ENCODE measurements at places on chromosomes 12 and 14.

DNA sequence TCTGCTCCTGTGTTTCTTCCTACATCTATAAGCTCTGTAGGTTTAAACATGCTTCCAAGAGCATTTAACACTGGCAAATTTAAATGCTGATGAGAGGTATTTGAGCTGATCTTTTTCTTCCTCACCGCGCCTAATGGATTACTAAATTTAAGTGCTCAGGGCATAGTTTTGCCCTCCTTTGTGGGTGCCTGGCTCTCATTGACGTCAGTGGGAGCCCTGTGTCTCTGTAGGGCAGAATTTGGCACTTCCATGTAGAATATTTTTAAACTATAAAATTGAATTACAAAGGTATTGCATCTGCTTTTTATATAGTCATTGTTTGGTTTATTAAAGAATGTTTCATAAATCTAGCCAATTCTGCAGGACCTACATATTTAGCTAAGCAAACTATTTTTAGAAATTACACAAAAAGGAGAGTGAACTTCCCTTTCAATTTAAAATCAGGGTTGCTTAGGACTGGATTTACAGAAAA is 444.8 kb downstream of the AEBP2 start:
- DNase-seq, result no peak

DNA sequence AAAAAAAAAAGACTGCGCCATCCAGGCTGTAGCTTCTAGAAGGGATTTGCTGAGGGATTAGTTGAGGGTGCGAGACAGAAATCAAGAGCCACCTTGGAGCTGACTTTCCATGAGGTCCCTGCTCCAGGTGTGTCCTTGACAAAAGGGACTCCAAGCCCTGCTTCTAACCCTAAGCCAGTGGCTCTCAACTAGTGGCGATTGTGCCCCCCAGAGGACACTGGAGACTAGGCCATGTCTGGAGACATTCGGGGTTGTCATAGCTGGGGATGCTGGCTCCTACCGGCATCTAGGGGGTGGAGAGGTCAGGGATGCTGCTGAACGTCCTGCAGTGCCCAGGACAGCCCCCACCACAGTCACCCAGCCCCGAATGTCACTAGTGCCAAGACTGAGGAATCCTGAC is 40.6 kb downstream of the SPRING1 start:
- peak; percentile 13 for DNase-seq

GRCh38 chr12:29581631-29582030 is 84.1 kb upstream of the OVCH1 start:
- DNase-seq, result no peak

GRCh38 chr14:35349496-35350365 is 54.8 kb downstream of the NFKBIA start:
- peak; percentile 45 for DNase-seq

DNA sequence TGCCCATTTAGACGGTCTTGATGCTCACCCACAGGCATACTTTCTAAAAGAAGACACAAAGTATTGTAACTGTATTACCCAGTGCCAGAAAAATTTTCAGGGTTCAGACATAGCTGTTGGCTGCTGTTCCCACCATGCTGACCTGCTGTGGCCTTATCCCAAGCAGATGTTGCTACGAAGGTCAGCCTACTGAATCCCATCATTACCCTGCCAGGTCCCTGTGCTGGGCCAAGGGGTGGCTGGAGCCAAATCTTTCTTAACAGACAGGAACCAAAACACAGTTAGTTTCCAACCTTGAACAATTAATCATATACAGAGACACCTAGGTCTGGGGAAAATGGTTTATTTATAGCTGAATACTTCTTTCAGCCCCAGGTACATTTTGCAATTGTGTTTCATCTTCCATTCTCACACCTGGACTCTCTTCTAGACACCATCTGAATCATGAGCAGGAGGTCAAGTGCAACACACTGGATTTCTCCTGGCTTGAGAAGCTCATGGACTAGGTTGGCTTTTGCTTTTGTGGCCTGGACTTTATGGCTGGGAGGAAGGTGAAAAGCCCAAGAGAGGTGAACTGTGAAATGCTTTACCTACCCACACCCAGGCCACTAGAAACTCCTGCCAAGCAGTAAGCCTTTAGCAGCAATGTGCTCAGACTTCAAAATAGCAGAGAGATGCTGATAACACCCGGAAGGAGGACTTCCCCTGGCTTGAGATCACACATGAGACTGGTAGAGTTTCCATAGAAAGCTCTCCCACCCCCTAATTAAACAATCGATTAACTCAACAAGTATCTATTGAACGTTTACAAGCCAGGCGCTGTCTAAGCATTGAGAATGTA is 150.1 kb downstream of the SUDS3 start:
- DNase-seq, result no peak

- peak; percentile 64 for DNase-seq
Measured at GRCh38 chr12:123271001-123271668, 521 bp downstream of the CDK2AP1 start.

- DNase-seq, result no peak
Measured at GRCh38 chr12:86698641-86698980, 442.4 kb upstream of the MGAT4C start.

DNA sequence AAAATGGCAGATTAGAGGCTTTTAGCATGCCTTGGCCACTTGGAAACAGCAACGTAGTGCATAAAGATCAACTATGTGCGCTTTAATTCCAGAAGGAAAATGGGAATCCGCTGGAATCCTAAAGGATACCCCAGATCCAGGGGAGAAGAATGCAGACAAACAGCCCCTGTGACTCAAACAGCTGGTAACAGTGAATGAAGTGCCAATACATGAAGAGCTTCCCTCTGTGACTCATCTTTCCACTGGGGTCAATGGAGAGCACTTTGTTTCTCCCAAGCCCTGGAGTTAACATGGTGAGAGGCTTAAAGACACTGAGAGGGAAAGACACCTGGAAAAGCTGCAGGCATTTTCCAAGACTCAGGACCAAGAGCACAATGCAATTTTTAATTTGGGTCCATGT is 263.1 kb downstream of the CEP128 start:
- no peak for DNase-seq

GRCh38 chr14:93749076-93749420 is 39.2 kb downstream of the PRIMA1 start:
- no peak for DNase-seq

- no peak for DNase-seq
Measured at GRCh38 chr14:90720336-90720735, 95.9 kb downstream of the TTC7B start.

DNA sequence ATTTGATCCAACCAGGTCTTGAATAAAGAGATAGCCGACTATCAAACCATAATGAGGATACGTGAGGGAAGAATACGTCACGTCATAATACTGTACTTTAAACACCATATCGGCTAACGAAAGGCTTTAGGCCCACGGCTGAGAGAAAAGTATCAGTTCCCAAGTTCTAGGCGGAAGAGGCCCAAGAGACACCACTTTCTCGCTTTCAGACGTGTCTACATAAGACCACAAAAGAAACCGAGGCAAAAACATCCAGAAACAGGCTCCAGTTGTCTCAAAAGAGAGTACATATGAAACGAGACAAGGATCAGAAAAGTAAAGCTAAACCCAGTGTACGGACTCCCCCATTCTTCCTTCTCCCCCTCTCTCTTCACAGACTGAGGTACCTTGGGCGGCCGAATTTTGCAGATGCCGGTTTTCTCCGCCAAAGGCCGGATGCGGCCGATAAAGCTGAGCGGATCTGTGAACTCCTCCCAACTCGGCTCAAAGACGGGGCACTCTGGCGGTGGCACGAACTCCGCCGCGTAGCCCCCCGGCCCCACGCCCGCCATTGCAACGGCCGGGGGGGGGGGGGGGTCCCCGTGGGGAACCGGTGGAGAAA is 479 bp downstream of the KDM5A start:
- no peak for DNase-seq

DNA sequence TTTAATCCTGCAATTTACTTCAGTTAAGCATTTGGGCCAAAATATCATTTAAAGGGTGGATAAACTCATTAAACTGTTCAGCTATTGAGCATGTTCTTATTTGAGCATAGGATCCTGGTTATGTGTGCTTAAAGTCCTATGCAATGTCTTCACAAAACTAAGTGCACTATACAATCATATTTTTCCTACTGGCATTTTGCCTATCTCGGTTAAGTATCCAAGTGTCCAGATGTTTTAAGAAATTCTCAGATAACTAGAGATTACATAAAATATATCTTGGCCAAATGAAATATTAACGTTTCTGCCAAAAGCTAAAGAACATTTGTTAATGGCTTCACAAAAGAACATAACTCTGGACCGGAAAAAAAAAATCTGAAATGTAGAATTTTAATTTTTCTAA is 250.8 kb upstream of the LRFN5 start:
- no peak for DNase-seq

DNA sequence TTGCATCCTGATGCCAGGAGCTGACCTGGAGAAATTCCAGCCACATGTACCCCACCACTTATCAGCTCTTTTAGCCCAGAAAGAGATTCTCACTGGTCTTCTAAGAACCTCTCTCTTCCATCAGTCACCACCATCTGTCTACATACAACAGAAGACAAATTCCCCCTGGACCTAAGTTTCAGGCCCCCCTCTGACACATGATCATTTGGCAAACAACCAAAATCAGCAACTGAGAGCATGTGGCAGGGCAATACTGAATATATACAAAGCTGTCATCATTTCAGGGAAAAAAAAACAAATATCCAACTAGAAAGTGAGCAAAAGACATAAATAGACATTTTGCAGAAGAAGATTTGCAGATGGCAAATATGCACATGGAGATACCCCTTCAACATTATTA is 180.2 kb downstream of the FOXN3 start:
- no peak for DNase-seq

GRCh38 chr14:89609500-89610100 is 192.6 kb upstream of the FOXN3 start:
- DNase-seq, result no peak

DNA sequence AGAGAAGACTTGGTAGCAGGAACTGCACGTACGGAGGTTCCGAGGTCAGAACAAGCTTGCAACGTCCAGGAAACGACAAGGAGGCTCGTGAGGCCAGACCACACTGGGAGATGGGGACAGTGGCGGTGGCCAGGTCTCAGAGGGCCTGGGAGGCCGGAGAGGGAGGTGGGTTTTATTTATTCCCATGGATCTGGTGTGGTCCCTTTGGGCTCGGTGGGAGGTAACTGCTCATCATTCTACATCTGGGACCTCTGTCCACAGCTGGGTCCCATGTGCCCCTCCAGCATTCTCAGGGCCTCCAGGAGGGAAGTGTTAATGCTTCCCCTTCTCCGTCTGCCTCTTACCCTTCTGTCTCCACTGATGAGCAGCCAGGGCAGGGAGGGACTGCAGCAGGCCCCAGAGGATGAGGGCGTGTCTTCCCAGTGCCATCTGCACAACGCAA is 35.7 kb upstream of the NCOR2 start:
- peak; percentile 40 for DNase-seq

DNA sequence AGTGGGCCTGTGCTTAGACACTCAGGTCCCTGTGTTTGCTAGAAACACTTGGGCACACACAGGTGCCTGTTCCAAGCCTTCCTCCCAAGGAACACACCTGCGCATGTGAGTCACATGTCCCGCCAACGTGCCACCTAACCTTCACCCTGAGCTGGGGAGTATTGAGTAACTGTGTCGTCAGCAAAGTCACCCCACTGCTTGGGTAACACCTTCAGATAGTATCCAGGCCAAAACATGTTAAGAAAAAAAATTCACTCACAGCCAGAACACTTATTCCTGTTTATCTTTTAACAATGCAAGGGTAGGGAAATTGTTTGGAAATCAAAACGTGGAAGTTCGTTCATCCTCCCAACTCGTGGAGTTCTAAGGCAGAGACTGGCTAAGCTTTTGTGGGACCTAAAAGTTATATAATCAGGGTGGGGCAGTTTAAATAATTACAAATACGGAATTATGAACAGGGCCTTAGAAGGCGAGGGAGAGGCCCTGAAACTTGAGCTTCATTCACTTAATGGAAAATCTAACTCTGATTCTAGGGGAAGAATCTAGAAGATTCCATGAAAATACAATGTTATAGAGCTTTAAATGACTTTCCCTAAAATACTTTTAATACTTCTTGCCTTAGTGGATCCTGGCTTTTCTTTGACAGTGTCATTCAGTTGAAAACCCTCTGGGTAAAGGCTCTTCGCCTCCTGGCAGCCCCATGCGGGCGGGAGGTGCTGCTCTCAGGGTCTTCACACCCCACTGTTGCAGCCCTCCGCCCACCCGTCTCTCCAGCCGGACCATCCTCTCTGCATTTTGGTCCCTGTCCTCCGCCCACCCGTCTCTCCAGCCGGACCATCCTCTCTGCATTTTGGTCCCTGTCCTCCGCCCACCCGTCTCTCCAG is 30.3 kb upstream of the ADIPOR2 start:
- no peak for DNase-seq

DNA sequence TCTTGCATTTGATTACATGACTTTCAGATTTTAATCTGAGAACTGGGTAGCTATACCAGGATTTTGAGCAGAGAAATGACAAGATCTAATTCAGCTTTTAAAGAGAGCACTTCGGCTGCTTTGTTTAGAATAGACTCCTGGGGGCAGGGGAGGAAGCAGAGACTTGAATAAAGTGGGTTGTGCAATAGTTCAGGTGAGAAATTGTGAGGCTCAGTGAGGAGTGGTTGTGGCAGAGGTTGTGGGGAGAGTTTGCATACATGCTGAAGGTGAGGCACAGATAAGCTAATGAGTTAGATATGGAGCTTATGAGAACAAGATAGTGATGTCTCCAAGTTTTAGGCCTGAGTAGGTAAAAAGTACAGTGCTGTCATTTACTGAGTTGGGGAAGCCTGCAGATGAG is 281.4 kb downstream of the FLRT2 start:
- no peak for DNase-seq

DNA sequence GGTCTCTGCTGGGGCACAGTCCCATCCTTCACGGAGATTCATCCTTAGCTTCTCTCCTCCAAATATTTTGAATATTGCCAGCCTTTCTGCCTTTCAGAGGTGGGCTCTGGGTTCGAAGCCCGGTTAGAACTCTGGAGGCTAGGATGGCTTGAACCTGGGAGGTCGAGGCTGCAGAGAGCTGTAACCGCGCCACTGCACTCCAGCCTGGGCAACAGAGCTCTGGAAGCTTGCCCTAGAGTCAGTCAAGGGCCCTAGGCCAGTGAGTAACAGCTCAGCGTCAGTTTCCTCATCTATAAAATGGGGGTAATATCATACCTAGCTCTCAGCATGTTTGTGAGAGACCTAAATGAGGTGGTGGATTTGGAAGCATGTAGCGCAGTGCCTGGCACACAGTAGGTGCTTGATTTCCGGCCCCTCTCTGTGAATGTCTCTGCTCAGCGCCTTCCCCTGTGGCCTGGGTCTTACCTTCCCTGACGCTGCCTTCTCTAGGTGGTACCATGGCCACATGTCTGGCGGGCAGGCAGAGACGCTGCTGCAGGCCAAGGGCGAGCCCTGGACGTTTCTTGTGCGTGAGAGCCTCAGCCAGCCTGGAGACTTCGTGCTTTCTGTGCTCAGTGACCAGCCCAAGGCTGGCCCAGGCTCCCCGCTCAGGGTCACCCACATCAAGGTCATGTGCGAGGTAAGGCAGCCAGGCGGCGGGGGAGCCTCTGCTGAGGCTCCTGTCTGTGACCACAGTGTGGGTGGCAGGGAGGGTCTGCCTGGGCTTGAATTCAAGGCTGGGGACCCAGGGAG is 3.4 kb downstream of the PTPN6 start:
- no peak for DNase-seq
